ENCODE measurements at places on chromosomes 12 and 14.

DNA sequence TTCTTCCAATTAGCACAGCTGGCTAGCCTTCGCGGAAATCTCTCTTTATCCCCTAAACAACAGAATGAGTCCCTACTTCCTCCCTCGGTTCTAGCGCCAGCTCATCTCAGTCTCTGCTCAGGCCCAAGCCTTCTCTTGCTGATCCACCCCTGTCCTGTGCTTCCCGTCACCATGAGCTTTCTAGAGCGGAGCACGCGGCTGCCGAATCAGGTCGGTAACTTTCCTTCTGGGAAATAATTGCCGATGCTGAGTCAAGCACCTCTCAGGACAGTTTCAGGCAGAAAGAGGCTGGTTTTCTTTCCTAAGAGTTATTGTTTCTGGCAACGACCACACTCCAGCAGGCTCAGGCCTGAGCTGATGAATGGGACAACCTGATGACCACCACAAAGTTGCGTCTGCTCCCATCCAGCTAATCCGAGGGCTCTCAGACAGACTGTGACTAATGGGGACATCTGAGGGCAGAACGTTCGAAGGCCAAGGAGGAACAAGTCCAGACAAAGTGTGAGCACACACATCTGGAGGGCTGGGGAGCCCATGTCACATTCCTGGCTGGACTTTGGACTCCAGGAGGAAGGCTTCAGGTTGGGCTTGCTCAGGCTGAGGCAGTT is 13.6 kb upstream of the GPR68 start:
- DNase-seq = no peak

GRCh38 chr12:132238488-132238854 is 90.9 kb downstream of the GALNT9 start:
- no peak for DNase-seq

DNA sequence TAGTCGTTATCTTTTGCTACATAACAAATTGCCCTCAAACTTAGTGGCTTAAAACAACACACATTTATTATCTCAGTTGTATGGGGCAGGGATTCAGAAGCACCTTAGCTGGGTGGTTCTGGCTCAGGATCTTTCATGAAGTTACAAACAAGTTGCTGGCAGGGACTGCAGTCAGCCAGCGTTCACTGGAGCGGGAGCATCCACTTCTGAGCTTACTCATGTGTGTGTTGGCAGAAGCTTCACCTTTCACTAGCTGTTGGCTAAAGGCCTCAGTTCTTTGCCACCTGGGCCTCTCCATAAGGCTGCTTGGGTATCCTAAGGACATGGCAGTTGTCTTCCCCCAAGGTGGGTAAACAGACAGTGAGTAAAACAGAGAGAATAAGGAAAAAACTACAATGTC is 365.7 kb downstream of the RPS29 start:
- DNase-seq = no peak

DNA sequence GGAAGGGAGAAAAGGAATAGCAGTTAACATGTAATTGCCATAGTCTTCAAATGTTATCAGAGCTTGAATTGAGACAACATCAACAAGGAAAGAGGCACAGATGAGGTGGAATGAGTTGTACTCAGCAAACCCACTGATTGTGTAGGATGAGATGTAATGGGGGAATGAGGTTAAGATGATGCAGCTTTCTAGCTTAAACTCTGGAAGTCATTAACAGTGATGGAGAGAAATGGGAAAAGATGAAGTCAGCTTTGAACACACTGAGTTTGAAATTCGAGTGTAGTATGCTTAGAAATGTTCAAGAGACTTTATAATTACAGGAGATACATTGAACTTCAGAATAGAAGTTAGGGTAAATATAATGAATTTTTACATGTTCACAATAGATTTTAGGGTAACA is 106.9 kb downstream of the PRKD1 start:
- DNase-seq = no peak

DNA sequence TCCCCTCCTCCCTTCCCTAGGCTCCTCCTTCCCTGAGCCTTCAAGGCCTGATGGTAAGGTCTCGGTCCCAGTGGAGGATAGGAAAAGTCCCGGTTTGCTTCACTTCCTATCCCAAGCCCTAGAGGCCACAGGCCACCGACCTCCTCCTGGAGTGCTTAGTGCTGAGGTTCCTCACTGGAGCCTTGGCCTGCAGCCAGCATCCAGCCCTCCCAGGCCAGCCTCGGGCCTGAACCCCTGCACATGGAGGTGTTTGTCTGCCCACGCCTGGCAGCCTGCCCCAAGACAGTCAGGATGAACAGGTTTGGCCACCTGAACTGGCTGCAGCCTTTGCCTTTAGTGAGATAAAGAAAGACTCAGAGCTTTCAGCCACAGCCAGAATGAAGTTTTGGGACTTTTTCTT is 15.8 kb upstream of the KRT7 start:
- no peak for DNase-seq

DNA sequence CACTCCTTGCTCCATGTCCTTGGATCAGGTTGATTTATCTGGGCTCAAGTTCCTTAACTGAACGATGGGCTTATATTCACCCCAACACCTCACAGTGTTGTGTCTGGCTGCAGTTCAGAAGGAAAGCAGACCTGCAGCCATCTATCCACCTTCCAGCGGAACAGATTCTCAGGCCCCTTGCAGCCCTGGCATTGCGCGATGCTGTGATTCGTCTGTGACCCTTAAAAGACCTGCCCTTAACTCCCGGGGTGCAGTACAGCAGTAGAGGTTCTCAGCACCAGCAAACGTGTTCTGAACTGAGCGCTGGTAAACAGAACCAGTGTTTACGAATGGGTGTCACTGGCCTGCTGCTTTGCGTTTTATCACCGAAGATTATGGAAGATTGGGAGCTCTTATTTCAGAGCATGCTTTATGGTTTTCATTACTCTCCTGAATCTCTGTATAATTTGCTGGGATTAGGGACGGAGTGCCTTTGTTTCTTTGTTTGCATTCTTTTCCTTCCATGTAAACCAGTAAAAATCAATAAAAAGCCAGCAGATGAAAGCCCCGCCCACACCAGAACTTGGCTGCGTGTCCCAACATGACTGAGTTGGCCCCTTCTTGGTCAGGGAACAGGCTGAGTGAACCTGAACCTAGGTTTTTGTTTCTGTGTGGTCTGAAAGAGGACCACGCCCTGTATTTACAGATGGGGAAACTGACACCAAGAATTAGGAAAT is 286.7 kb upstream of the CRY1 start:
- peak; percentile 44 for DNase-seq

Measured in NCI-H187 (cell line).